Fibroblast of skin of abdomen (primary cell): ENCODE measurements at places on chromosomes 6 and 20.

- peak; percentile 95 for DNase-seq
Measured at GRCh38 chr6:166025149-166025898, 142.3 kb downstream of the TBXT start.

DNA sequence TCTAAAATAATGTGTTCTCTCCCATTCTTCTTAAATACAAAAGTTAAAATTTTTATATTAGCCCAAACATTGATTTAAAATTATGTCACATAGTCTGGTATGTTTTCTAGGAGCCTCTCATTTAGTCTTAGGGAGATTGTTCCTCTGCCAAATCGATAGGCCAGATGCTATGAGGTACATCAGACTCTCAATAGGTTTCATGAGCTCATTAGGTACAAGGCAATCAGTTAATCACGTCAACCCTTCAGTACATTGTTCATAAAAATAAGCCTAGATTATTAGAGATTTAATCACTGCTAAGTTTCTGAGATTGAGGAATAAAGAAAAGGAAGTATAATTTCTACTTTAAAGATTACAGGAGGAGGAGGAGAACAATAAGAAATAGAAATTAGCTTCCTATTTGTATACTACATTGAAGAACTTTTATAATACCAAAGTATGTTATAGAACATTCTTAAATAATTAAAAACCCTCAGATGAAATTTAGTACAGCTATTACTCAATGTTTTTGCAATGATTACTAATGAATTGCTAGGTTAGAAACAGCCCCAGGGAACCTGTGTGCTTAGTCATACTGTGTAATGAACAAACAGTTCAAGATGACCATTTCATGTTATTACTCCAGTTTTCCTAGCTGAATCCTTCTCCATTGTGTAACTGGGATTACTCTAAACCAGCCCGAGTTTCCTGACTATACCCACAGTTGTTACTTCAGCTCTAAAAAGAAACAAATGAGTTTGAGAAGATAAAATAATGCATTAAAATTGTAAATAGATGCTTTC is 117.0 kb downstream of the BMP5 start:
- peak; percentile 84 for DNase-seq

GRCh38 chr6:55902796-55903195 is 27.4 kb upstream of the BMP5 start:
- no peak for DNase-seq

DNA sequence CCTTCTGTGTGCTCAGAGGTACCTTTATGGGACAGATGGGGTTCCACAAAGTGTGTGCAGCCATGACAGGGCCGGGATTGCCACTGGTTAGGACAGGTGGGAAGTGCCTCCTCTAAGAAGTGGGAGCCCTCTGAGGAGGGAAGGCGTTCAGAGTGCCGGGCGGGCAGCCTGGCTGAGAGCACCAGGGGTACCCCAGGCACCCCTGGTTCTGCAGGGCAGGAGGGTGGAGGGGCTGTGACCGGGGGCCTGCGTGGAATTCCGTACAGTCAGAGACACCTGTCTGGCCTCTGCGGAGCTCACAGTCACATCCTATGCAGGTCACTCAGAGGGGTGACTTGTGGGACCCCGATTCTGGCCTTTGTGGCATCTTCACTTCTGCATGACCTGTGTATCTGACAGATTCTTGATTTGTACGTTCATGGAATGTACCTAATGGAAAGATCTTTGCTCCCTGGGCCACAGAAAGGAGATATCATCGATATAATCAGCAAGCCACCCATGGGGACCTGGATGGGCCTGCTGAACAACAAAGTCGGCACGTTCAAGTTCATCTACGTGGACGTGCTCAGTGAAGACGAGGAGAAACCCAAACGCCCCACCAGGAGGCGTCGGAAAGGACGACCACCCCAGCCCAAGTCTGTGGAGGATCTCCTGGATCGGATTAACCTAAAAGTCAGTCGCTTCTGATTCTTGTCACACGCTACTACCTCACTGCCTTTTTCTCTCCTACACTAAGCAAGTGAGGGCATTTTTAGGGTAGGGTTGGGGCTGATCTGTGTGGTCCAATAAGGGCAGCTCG is 190.9 kb downstream of the SASH1 start:
- no peak for DNase-seq

DNA sequence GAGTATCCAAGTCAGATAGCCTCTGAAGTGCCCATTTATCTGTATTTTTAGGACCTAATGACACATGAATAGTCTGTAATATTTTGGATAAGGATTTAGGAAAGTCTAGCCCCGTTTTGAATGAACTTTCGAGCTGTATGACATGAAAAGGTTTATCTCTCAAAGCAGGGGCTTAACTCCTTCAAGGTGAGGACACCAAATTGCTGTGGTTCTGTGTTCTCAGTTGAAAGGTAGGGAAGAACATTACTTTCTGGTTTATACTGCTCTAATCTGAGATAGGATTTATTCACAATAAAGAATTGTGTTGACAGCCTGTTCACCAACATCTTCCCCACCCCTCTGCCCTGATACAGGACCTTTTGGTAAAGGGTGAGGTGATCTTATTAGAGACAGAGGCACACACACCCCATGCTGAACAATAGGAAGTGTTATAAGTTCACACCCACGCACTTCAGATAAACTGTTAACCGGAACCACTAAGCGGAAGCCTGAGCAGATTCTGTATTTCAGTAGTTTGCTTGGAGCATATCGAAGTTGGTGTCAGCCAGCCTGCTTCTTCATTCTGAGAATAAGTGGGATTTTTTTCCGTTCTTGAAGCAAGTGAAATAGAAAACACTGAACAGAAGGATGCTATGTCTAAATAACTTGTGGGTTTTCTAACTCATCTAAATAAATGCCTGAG is 223.3 kb downstream of the TMEM242 start:
- no peak for DNase-seq

DNA sequence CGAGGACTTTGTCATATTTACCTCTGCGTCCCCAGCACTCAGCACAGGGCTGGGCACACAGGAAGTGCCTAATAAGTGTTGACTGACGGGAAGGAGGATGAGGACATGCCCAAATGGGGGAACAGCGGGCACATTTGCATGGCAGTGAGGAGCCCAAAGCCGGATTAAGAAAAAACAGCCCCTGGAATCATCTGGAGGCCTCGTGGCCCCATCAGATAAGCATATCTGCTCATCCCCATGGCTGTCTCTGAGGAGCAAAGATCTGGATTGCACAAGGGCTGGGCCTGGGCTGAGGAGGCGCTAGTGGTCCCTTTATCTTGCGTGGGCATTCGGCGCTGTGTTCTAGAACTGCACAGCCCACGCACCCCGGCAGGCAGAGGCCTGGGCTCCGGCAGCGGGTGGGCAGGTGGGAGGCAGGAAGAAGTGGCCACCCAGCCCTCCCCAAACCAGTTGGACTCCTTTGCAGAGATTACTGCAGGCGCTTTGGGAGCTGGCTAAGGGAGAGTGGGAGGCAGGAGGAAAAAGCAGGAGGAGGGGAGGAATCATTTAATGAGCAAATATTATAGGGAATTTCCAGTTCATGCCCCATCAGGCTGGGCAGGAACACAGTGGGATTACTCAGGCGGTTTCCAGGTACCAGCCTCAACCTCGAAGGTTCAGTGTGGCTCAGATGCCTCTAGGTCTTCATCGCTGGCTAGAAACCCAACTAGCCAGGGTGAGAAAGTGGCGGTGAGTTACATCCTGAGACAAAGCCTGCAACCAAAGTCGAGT is 108.1 kb downstream of the CEBPB start:
- no peak for DNase-seq

DNA sequence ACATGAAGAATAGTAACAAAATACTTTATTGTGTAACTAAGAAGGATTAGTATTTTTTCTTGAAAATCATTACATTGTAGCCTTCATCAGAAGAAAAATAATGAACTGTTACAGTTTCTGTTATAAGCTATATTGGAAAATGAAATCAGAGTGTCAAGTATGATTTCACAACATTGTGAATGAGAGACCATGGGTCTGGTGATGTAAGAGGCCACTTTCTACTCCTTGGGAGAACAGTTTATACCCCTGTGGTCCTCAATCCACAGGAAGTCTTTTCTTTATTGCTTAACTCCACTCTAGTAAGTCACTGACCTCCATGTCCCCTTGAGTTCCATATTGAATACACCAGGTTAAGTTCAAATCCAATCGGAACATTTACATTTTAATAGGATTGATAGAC is 218.7 kb upstream of the FERMT1 start:
- no peak for DNase-seq

DNA sequence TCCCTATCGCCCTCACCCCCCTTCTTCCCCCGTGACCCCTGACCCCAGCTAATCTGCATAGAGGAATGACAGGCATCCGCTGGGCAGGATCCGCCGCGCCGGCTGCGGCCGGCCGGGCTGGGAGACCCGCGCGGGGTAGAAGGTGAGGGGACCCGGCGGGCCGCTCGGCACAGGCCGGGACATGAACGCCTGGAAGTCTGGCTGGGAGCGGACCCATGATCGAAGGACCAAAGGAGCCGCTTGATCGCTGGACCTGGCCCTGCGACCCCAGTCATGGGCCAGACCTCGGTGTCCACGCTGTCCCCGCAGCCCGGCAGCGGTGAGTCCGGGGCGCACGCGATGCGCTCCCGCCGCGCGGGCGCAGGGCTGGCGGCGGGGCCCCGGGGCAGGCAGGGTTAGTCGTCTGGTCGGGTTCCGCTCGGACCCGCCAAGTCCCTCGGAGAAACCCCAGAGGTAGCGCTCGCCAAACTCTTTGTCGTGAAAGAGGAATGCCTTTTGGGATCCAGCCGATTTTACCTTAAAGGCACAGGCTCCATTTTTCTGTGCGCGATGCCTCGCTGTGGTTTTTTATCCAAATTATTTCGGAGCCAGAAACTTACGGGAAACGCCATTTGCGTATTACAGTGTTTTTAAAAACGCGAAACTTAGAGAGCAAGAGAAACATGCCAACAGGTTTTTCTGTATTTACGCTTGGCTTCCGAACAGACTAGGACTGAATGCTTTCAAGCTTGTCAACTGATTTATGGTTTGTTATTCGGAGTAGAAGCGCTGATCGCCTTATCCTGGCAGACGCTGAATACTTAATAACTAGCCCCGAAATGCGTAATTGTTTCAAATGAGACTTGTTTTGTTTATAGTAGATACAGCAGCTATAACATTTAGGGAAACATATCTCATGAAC is at the start of gene PHACTR2:
Gene PHACTR2, plus strand, starts transcription at position 75 of the 901 bp plus-strand sequence. Its CDS starts 199 bp downstream, at position 274.
- DNase-seq, result peak; percentile 81
